Omental fat pad (tissue), 4 donors: ENCODE measurements at places on chromosomes 13 and 19. TPM values are rescaled to one million over a fixed set of nuclear protein-coding genes. Genes with fewer than 3 reads are reported as not detected.

ZNF175 gene
- total RNA-seq, result 2.2 TPM

FFAR1 gene
- total RNA-seq, result not detected

NOVA2 gene
- 5.8 TPM for total RNA-seq

GRCh38 chr19:45420871-45421270 is 2.8 kb downstream of the ERCC1 start:
- DNase-seq, result no peak

DNA sequence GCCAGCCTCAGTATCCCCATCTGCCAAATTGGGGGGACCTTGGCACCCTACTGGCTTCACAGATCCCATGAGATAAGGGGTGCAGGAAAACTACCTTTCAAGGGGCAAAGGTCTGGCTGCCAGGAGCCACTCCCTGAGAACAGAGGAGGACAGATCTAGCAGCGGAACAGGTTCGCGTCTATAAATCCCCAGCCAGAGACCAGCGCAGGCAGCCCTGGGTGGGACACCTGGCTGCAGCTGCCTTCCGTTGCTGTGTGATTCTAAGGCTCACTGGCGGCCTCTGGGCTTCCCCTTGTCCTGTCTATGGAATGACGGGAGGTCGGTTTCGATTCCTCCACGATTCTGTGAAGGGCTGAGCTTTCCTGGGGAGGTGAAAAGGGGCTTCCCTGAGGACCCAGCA is 7.3 kb downstream of the RELB start:
- no peak for DNase-seq

DNA sequence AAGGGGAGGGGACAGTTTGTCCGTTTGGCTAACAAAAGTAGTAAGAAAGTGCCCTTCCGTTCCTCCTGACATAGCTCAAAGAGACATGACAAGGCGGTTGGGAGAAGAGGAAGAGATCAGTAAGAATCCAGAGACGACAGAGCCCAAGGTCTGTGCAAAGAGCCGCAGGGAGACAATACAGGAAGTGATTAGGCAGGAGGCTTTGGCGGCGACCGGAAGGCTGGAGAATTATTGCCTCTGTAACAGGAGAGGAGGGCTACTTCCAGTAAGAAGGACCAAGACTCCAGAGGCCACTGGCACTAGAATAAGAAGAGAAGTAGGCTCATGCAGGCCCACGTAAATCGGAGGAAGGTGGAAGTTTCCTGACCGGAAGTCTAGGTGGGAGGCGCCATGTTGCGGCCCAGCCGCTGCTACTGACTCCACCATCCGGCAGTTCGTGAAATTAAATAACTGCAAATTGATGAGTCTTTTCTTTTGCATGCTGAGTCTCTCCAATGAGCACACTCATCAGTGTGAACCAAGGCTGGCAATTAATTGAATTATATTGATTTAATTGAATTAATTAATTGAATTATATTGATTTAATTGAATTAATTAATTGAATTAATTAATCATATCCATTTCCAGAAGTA is 9.9 kb downstream of the RFX2 start:
- DNase-seq, result no peak

- DNase-seq, result no peak
Measured at GRCh38 chr13:20997301-20998161, 63.9 kb downstream of the LATS2 start.

DNA sequence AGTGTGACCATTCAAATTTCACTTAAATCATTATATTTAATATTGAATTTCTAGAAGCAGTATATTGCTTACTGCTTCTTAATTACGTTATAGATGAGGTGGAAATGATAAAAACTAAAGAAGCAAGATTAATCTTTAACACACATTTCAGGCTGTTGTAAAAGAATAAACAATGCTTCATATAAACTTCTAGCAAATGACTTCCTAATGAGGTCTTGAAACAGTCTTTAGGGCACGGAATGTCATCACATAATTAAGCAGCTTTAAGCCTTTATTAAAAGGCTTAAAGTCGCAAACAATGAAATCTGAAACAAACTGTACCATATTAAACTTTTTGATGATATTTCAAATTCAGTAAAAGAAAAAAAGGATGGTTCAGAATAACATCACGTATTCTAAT is 1.9 kb downstream of the SLITRK6 start:
- no peak for DNase-seq

- DNase-seq, result no peak
Measured at GRCh38 chr19:49520705-49521319, 7.0 kb upstream of the RCN3 start.

- no peak for DNase-seq
Measured at GRCh38 chr13:113428871-113429607, 24.2 kb downstream of the ADPRHL1 start.

GRCh38 chr19:6233056-6233826 is 46.5 kb downstream of the MLLT1 start:
- DNase-seq, result no peak
